ENCODE measurements at places on chromosomes 5 and 9. TPM values are rescaled to one million over a fixed set of nuclear protein-coding genes. Genes with fewer than 3 reads are reported as not detected.

The ACTBL2 gene
- total RNA-seq: 0.11 TPM

- DNase-seq: no peak
These were observed 5.0 kb downstream of the CHSY3 start for GRCh38 chr5:129909225-129909624.

- DNase-seq: peak; percentile 97
These were observed 312.2 kb downstream of the SPOCK1 start for GRCh38 chr5:137186759-137187461.

GRCh38 chr5:170748951-170749471, 34.5 kb upstream of the GABRP start:
- DNase-seq: no peak

GRCh38 chr5:45696206-45696836, at the start of gene HCN1:
TSS of gene HCN1 (minus strand) at chr5:45696380.
- DNase-seq: peak; percentile 88

DNA sequence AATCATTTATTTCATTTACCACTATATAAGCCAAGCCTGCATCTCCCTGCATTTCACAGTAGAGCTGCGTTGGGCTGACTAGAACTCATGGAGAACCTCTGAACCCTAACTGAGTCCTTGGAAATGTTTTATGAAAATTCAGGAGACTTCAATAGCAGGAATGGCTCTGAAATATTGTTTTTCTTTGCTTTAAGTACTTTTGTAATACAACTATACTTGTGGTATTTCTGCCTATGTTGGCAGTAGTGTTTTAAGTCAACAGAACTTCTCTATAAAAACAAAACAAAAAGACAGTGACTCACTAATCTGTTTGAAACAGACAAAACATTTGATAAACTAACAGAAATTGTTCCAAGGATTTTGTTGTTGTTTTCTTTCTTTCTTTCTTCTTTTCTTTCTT, 489.2 kb upstream of the MEF2C start:
- DNase-seq: peak; percentile 7

The SPINK4 gene
- total RNA-seq: not detected

DNA sequence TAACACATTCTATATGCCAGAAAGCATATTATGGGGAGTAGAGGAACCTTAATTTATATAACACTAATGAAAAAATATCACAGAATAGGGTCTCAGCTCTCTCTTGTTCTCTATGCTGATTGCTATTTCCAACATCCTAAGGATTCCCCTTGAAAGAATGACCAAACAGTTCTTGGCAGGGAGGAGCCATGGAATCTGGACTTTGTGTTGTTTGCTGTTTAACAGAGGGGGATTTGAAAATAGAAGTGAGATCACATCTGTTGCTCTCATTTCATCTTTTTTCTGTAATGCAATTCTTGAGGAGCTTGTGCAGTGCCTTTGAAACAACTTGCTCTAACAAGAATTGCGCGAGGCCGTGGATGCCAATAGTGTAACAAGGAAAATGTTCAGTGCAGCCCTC, 755.3 kb downstream of the TLE1 start:
- DNase-seq: no peak

DNA sequence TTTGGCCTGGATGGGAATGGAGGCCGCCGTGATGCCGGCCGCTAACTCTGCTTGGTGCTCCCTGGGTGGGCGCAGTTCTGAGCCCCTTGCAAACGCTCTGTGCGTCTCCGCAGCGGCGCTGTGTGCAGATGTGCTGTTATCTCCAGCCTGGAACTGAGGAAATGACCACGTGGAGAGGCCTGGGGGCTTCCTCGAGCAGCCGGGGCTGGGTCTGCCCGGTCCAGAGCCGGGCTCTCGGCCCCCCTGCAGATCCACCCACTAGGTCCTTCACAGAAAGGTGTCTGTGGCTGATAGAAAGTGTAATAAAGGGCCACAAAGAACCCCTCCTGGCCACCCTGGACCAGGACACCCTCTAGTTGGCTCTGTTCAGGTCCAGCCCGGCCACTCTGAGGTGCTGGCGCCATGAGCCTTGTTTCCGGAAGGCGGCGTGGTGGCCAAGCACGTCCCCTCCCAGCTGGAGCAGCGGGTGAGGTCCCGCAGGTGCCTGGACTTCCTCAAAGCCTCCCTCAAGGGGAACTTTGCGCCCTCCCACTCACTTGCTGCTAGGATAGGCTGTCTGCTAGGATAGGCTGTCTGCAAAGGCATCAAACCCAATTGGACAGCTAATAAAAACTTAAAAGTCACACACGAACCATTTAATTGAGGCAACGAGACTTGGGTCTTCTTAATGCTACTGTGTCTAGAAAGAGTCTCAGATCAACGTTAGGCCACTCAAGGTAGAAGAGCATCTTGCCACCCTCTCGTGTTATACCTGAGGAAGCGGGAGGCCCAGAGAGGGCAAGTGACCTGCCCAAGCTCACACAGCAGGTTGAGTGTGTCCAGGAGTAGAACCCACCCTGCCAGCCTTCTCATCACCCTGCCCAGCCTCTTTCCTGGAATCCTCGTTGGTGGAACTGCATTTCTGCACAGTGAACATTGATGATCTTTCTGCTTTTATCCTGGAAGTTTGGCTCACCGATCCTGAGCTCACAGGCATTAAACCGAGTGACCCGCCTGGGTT, 109.3 kb upstream of the FCN2 start:
- DNase-seq: no peak

DNA sequence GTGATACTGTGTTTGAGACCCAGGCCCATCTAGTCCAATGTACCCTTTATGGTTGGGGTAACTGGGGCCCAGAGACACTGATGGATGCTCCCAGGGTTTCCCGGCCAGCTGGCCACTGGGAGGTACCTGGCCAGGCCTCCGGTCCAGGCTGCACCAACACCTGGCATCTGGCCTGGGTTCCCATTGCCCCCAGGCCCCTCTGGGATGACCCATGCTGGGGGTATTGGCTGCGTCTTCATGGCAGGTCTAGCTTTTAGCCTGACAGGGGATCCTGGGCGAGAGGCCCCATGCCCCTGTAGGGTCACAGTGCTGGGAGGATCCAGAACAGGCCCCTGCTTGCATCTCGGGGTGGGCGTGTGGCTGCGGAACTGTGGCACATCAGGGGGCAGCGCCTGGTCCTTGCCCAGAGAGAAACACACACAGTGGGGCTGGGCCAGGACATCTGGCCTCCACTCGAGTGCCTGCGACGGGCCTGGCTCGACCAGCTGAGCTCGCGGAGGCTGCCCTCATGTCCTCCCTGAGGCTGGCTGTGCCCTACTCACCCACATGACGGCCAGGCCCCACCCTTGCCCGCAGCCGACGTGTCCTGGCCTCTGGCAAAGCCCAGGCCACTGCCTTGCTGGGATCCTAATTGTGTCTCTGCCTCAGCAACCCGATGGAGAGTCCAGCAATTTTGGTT, 21.5 kb upstream of the COL5A1 start:
- DNase-seq: no peak

GRCh38 chr5:77209495-77210090, 887 bp upstream of the PDE8B start:
- no peak for DNase-seq

The BOD1 gene
- 51.4 TPM for total RNA-seq

DNA sequence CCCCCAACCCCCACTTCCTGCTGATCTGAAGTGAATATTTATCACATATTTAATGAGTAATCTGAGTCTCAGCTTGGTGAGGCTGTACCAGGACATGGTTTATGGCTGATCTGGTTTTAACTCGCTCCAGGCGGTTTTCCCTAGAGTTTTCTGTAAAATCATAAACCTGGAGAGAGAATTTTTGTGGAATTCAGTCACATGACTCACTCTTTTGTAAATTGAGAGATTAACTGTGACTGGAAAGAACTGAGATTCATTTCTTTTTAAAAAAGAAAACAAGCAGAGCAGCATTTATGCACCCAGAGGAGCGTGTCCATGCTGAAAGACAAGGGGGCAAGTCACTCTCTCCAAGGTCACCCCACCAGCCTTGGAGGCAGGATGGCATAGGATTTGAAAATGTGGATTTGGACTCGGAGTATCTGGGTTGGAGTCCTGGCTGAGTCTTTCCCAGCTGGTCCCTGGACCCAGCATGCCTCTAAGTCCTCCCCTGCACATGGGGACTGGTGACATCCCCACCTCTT, 81.8 kb downstream of the ZNF618 start:
- peak; percentile 85 for DNase-seq

The PDLIM4 gene
- total RNA-seq: 84.4 TPM

- peak; percentile 88 for DNase-seq
These were observed at the start of gene PPIC for GRCh38 chr5:123036391-123037103. TSS of gene PPIC (minus strand) at chr5:123036725. CDS start at chr5:123036625, 100 bp downstream.

DNA sequence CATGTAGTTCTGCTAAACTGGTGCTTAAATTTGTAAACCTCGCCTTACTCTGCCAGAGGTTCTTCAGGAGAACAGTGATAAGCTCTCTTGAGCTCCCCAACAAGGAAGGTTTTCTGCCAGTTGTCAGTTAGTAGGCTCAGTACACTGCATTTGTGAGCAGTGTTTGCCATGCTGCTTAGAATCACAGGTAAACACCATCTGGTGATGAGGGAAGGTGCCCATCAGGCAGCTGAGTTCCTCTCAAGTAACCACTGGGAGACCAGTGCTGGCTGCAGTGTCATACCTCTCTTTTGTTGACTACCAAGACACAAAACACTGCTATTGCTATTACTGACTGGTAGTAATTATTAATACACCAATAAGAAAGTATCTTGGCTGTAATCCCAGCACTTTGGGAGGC, 186.2 kb upstream of the OTULINL start:
- DNase-seq: no peak

DNA sequence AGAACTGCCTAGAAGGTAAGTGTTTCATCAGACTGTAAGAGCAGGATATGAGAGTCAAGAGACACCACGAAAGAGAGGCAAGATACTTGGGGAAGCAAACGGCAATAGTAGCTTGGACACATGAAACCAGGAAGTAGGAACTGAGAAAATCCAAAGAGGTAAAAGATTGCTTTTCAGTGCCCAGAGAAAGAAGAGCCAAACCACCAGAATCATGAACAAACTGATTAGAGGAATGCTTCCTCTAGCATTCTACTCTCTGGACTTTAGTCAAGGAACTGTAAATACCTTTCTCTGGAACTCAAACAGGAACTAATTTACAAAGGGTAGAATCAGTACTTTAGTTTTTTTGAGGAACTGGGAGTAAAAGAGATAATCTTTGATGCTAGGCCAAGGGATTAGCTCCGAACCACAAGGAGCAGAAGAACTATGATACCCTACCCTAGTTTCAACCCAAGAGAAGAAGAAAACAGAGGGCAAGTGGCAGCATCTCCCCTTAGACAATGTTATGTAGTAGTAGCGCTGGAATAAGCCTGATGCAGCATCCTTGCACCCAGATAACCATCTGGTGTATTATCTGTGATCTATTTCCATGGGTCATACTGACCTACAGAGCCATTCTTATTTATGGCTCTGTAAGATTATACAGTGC, 41.3 kb downstream of the EFCAB9 start:
- DNase-seq: peak; percentile 13

- DNase-seq: no peak
These were observed 6.1 kb downstream of the AFAP1L1 start for GRCh38 chr5:149277801-149278200.

DNA sequence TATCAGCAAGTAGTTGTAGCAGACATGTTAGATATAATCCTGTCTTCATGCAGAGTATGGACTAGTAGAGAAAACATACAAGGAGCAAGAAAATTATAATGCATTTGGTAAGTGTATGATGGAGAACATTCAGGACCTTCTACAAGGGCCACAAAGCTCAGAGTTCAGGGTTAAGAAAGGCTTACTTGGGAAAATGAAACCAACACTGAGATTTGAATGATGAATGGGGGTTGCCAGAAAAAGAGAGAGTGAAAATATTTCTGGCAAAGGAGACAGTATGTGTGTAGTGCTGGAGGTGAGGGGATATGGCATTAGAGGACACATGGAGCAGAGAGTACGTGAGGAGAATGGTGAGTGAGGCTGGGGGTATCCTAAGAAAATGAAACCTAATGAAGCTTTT, 169.8 kb upstream of the STK32A start:
- no peak for DNase-seq

The SLC34A3 gene
- total RNA-seq: not detected

- DNase-seq: no peak
These were observed 82.7 kb downstream of the DMXL1 start for GRCh38 chr5:119153629-119154028.

- no peak for DNase-seq
These were observed 60.8 kb upstream of the CER1 start for GRCh38 chr9:14783358-14783757.

The SLC31A2 gene
- total RNA-seq: 11.1 TPM

DNA sequence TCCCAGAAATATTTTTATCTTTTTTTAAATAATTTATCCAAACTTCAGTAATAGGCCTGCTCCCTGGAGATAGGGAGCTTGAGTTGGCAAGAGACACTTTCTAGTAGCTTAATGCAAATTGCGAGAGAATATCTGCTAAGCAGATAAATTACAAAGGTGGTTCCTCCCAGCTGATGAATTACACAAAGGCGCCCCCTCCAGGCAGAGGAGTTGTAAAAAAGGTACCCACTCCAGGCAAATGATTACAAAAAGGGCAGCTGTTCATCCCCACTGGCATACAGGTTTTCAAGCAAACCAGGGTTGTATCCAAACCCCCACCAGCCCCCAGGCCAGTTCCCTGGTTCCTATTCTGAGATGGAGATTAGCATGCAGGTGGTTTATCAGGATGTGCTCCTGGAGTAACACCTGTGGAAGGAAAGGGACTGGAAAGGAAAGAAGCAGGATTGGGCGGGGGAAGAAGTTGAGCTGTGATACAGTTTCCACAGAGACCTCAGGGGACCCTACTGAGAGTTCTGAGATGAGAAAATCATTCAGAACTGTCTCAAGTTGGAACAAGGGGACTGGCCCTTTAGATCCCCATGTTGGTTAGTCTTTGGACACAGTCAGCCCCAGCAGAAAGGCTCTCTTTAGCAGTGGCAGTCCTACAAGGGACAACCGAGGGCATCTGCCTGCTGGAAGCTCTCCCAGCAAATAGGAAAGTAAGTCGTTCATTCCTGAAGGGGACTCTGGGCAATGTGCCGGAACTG, 25.5 kb downstream of the ESM1 start:
- DNase-seq: peak; percentile 22

DNA sequence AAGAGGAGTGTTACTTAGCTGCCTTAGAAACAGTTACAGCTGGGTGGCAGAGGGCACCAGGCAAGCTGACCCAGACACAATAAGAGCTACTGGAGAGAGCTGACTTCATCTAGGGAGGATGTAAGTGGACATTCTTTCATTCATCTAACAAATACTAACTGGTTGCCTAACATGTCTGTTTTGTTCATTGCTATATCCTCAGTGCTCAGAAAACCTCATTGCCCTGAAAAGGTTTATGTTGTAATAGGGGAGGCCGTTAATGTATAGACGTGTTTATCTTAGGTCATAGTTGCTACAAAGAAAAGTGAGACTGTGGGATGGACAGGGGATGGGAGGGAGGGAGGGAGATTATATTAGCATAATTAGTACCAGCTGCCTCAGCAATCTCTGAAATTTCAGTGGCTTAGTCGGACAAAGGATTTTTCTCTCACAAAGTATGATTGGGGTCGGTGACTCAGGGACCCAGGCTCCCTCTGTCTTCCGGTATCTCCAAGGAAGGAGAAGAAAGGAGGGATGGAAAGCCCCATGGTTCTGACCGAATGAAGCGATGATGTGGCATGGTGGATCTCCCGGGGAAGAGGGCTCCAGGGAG, 2.6 kb upstream of the SNX18 start:
- peak; percentile 88 for DNase-seq

- no peak for DNase-seq
These were observed 79.7 kb upstream of the ASTN2 start for GRCh38 chr9:117494401-117495090.
